NCI-H187 (cell line): ENCODE measurements at places on chromosomes 11 and 22.

- DNase-seq = no peak
Measured at GRCh38 chr11:45245218-45246045, 40.7 kb downstream of the SYT13 start.

- DNase-seq = no peak
Measured at GRCh38 chr11:48081151-48082010, 101.0 kb downstream of the PTPRJ start.

- DNase-seq = no peak
Measured at GRCh38 chr11:5366856-5367255, 15.5 kb downstream of the OR51B6 start.

DNA sequence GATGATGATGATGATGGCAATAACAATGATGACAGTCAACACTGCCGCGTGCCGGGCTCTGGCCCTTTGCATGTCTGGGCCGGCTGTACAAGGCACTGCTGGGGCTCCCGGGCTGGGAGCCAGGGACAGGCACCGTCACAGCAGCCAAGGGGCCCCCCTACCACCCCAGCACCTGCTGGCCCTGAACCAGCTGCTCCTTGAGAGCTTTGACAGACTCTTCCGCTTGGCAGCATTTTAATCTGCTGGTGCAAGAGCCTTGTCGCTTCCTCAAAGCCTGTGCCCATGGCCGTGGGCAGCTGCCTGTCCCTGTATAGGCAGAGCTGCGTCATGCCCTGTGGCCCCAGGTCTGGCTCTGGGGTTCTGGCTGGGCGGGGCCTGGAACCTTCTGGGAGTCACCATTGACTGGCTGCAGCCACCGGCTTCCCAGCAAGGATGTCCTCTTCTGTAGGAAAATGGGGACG, 12.9 kb upstream of the MUC6 start:
- no peak for DNase-seq

DNA sequence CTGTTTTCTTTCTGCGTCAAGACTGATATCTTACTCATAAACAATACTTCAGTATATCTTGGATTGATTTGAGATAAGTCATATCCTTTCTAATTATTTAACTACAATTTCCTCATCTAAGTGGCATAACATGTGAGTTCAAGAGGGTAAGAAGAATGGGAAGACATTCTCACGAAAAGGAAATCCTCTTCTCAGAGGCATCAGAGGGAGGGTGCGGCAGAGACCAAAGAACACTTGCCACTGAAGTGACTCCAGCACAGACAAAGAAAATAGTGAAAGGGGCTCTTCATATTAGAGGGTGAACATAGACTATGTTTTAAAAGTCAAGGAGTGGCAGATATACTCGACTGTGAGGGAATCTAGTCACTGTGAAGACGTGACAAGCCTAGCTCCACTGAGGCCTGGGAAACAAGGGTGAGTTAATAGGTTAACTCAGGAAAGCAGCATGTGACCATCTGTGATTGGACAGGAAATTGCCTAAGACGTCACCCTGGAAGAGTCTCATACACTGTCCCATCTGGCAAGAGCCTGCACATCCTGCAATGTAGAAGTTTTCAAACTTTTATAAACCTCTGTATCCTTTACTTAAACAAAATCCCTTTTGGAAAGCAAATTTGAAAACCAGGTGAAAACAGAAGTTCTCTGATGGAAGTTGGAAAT, 1.9 kb upstream of the MMP1 start:
- DNase-seq = no peak

GRCh38 chr11:112321501-112322172, 61.0 kb upstream of the PLET1 start:
- DNase-seq = no peak

DNA sequence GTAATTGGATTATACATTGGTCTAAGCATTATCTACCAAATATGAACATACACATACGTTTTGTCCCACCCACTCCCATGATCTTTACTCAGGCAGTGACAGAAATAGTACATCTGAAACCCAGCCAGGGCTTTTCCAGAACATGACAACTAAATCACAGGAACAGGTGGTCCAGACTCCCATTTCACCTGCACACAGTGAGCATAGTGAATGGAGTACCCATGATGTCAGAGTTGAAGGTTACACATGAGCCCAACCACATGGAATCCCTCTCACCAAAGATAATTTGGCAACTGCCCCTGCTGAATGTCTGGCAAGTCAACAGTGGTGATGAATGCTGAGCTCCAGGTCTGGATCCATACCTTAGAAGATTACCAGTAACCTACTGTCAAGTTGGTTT, 411.9 kb upstream of the LUZP2 start:
- DNase-seq = no peak

DNA sequence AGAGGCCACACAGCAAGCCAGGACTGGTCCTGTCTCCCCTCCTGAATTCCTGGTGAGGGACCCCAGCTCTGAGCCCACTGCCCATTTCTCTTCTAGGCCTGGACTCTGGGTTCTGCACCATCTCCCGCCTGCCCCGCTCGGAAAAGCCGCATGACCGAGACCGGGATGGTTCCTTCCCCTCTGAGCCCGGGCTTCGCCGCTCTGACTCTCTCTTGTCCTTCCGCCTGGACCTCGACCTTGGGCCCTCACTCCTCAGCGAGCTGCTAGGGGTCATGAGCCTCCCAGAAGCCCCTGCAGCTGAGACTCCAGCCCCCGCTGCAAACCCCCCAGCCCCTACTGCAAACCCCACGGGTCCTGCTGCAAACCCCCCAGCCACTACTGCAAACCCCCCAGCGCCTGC, 7.7 kb downstream of the CDC42EP1 start:
- no peak for DNase-seq

GRCh38 chr11:24754406-24754805, 257.6 kb downstream of the LUZP2 start:
- DNase-seq = no peak

DNA sequence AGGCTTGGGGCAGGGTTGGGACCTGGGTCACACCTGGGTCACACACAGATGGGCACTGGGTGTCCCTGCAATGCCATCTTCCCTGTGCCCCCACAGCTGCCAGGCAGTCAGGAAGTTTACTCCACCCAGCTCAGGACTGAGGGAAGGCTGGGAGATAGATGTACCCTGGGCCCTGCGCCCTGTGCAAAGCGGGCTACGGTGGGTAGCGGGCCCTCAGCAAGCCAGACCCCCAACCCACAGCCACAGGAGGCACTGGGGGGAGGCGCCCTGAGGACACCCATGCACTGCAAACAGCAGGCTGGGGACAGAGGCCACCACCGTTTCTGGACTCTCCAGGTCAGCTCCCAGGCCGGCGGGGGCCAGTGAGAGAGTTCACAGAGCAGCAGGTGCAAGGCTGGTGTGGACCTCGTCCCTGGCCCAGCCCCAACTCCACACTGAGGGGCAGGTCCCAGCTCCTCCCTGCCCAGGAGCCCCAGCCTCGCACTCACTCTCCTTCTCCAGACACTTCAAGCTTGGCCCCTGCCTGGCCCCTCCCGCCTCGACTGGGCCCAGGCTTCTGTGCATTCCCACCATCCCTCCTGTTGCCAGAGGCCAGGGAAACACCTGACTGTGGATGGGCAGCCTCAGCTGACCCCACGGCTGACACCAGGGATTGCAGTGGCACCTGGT, 4.9 kb downstream of the DUSP8 start:
- DNase-seq = no peak

- no peak for DNase-seq
Measured at GRCh38 chr22:36166518-36167220, 6.1 kb upstream of the APOL3 start.

- DNase-seq = no peak
Measured at GRCh38 chr22:42642806-42643633, 2.6 kb upstream of the ATP5MGL start.

DNA sequence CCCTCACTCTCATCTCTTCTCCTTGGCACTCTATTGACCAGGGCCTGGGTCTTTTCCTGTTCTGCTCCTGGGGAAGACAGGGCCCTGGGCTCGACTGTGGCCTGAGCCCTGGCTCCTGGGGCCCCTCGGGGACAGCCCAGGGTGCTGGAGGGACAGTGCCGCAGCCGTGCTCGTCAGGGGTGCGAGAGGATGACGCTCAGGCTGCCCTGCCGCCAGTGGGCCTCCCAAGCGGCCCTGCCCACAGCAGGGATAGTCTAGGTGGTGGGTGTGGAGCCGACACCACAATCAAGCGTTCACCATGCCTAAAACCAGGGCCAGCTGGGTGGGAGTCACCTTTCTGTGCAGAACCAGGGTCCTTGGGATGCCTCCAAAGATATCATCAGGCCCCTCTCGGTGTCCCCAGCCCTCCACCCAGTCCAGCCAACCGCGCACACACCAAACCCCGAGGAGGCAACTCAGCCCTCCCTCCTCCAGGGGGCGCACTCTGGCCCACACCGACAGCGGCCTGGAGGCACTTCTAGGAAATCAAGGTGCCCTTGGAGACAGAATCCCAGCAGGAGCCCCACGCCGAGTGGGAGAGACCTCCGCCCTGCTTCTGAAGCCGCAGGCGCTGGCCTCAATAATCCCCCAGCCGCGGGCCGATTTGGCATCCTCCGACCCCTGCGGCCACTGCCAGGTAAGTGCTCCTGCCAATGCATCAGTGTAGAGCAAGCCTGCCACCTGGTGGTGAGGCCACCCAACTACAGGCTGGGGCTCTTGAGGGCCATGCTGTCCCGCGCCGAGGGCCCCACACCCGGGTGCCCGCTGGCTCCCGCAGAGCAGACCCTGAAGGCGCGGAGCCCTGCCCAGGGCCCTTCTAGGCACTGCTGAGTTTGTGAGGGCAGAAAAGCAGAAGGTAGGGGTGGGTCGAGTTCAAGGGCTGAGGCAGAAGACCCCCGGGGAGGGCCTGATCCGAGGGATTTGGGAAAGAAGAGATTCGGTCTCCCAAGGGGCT, 496.4 kb downstream of the BUD13 start:
- DNase-seq = peak; percentile 65

DNA sequence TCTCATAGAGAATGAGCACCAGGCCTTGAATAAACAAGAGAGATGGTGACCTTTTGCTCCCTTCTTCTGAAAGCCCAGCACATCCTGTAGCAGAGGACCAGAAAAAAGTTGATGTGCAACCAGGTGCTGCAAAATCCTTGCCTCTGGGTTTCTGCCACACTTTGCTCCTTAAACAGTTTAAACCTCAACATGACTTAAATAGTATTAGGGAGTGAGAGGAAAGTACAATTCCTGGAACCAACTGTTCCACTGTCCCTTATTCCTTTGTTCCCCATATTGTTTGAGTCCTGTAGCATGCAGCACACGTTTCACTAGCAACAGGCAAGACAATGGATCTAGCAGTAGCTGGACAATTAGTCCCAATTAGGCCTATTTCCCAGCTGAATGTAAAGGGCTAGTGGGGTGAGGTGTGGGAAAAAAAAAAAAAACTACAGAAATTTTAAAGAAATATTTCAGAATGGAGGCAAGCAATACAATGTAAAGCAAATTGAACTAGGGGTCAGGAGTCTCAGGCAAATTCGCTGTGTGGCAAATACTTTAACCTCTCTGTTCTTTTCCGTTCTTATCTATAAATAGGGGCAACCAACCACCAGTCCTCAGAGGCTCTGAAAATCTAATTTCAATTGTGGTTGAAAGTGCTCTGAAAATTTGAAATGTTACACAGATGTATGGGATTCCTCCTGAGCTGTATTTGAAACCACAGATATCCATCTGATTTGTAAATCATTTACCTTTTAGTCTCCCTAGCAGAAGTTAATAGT, 6.6 kb downstream of the MPPED2 start:
- DNase-seq = no peak

- DNase-seq = no peak
Measured at GRCh38 chr22:44347549-44347948, 34.8 kb upstream of the SHISAL1 start.
